Left renal cortex interstitium (tissue), 4 donors: ENCODE measurements at places on chromosomes 16 and 17. TPM values are rescaled to one million over a fixed set of nuclear protein-coding genes. Genes with fewer than 3 reads are reported as not detected.

Gene TNFRSF17
- polyA plus RNA-seq, result not detected

Gene ACSM2A
- polyA plus RNA-seq, result 47.3 TPM

Gene NOG
- polyA plus RNA-seq, result 1.6 TPM

Gene KIF19
- polyA plus RNA-seq, result 1.1 TPM

Gene ODAD4
- polyA plus RNA-seq, result 8.5 TPM

Gene RAC3
- 13.3 TPM for polyA plus RNA-seq

Gene ALDH3A1
- 1.0 TPM for polyA plus RNA-seq

Gene CACNA1G
- polyA plus RNA-seq, result 8.5 TPM

Gene ZNF263
- polyA plus RNA-seq, result 42.5 TPM

Gene CCDC92B
- 0.65 TPM for polyA plus RNA-seq

Gene RASL10B
- 16.8 TPM for polyA plus RNA-seq

Gene DLX4
- 0.66 TPM for polyA plus RNA-seq

Gene HS3ST3A1
- 6.9 TPM for polyA plus RNA-seq

Gene NUP85
- 62.3 TPM for polyA plus RNA-seq

Gene KRTAP4-6
- not detected for polyA plus RNA-seq

Gene TMC8
- polyA plus RNA-seq, result 2.1 TPM

Gene IL34
- 1.2 TPM for polyA plus RNA-seq

Gene ZSCAN10
- 0.49 TPM for polyA plus RNA-seq

Gene MEOX1
- 25.0 TPM for polyA plus RNA-seq

Gene SPNS3
- polyA plus RNA-seq, result 5.7 TPM

Gene CACNG4
- 3.7 TPM for polyA plus RNA-seq

Gene CCL18
- not detected for polyA plus RNA-seq

Gene MYH11
- polyA plus RNA-seq, result 11.2 TPM
